ENCODE measurements at places on chromosomes 3 and 15.

- peak; percentile 69 for DNase-seq
These were observed 140.1 kb downstream of the SMAD6 start for GRCh38 chr15:66841953-66842681.

GRCh38 chr3:127822041-127822681, at the start of gene MGLL:
Gene MGLL (minus strand): TSS chr3:127822515. CDS start chr3:127822318, 197 bp downstream.
- no peak for DNase-seq

GRCh38 chr3:123424999-123425712, 23.7 kb downstream of the ADCY5 start:
- no peak for DNase-seq

DNA sequence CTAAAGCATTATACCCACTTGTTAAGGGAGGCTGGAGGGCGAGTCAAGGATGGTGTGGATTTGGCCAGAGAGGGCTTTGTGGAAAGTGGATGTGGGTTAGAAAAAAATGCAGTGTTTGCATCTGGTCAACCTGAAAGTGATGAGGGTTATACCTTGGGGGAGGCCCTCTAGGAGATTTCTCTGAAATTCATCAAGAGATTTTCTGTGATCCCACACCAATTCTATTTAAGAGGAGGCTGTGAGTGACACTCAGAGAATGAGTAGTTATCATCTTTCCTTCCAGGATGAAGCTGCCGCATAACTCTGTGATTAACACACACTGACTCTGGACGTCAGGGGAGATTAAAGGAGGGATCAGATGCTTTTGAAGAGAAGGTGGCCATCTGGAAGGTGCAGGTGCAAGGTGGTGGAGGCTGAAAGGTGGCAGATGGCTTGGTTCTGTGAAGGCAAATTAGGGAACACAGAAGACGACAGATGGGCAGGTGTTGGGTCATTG, 54.8 kb downstream of the ANAPC13 start:
- DNase-seq, result no peak

GRCh38 chr3:178540184-178540583, 3.9 kb downstream of the KCNMB2 start:
- DNase-seq, result no peak

- no peak for DNase-seq
These were observed 24.5 kb upstream of the GOLGA6C start for GRCh38 chr15:75233504-75234190.

DNA sequence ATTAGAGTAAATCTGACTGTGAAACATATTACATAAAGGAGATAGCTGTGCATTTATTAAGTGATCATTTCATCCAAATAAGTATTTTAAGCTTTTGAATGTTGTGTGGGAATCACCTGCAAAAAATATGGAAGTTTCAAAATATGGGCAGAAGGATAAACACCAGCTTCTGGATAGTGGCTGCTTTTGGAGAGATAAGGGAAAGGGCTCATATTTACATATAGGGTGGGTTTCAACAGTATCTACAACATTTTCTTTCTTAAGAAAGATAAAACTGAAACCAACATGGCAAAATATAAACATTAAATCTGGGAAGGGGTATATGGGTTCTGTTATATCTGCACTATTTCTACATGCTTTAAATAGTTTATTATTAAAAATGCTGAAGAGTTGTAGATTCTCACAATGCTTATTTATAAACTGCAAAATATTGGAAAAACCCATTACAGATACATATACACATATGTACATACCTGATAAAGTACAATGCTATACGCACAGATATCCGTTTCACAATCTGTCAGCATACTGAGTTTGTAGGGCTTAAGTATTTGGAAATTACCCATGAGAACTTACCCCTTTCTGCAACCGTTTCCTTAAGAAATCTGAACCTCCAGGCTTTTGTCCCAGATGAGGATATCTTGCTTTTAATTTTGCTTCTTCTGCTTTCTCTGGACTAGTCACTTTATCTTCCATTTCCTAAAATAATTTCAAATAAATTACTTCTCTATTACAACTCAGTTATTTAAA, 12.1 kb downstream of the ARPP19 start:
- DNase-seq, result no peak

DNA sequence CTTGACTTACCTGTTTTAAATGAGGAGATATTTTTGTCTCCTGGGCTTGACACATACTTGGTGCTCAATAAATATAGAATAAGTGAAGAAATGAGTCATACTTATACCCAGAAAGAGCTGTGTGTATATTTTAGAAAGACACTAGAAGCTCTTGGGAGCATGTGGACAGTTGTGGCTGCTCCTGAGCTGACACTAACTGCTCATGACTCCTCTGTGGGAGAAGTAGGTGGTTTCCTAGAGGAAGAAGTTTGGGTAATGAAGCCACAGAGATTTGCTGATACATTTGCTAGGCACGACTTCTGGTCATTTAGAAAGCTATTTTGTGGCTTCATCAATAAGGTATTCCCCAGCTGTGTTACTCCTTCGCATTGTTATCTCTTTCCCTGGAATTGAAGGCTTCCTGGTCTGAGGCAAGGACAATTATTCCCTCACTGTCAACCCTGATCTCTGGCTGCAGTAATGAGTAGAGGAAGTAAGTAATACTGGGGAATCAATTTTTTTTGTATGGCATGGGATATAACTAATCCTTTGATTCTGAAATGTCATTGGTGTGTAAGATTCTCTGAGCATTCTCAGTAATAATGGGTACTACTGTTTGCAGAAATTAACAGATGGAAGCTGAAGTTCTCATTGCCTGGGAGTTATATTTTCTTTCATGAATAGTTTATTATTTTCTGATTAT, 79.6 kb upstream of the DCBLD2 start:
- DNase-seq, result no peak

DNA sequence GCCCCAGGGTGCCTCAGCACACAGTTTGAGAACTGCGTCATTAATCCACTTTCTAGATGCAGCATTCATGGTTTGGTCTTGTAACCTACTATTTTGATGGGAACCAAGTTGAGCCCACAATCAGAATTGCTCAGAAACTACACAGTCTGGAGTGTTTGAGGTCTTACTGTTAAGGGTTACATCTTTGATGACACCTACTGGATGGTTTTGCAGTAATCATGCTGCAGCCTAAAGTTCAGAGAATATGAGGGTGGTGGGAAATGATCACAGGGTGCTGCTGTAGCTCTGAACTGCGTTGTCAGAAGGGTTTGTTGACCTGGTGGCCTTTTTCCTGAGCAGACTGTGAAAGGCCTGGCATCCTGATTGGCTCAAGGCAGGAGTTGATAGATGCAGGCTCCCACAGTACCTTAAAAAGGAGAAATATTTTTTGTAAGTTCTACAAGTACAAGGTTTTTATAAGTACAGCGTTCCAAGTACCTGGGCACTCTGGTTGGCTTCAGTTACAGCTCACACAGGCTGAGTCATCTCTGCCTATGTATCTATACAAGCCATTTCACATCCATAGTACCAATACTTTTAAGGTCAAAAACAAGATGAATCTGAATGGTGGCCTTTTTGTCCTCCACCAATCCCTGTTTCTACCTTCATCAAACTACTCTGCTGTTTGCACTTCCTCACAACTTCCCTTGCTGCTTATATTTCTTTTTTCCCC, 60.5 kb upstream of the ACKR4 start:
- no peak for DNase-seq

DNA sequence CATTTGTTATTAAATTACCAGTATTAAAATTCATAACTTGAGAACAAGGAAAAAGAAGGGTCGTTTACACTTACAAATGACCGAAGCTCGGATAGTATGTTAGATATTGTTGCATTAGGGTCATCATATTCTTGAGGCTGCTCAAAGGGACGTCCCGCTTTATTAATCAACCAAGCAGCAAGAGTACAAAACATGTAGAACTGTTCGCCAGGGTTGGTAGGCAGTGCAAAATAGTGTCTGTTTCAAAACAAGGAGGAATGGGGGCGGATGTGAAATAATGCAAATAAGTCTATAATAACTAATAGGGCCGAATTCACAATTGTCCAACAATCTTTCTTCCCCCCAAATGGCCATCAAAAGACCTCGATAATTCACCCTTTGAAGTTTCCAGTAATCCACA, 2.9 kb downstream of the IFT57 start:
- no peak for DNase-seq

DNA sequence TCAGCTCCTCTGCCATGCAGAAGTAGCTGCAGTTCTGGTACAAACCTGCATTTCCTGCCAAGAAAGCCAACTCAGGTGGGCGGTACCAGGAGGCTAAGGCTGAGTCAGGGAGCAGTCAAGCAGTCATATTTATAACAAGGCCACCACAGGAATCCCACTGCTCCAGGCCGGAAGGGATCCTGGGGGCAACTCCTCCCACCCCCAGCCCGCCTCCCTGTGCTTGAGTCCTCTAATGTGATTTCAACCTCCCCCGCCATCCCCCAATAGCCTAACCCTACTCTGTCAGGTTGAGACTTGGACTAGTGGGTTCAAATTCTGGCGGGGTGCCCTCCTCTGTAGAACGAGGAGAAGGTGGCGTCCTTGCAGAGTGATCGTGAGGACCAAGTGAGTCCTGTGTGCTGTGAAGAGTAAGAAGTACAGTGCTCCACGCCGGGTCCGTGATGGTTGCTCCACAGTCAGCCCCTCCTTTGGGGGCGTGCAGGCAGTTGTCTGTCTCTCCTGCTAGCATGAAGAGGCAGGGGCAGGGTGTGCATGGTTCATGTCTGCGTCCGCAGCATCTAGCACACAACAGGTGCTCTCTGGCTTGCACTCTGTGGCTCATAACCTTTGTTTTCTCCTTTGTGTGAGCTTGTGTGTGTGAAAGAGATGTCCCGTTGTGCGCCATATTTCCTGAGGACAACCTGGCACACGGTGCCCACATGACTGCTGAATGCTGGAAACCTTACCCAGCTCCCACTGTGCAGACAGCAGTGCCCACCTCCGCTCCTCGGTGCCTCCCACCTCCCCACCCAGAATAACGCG, 78.3 kb downstream of the SMAD6 start:
- DNase-seq, result no peak

GRCh38 chr3:15241341-15241740, 35.3 kb downstream of the CAPN7 start:
- DNase-seq, result peak; percentile 6

Data from NCI-H460 (cell line).